Left colon (tissue), 2 donors: ENCODE measurements at places on chromosomes 16 and 17.

DNA sequence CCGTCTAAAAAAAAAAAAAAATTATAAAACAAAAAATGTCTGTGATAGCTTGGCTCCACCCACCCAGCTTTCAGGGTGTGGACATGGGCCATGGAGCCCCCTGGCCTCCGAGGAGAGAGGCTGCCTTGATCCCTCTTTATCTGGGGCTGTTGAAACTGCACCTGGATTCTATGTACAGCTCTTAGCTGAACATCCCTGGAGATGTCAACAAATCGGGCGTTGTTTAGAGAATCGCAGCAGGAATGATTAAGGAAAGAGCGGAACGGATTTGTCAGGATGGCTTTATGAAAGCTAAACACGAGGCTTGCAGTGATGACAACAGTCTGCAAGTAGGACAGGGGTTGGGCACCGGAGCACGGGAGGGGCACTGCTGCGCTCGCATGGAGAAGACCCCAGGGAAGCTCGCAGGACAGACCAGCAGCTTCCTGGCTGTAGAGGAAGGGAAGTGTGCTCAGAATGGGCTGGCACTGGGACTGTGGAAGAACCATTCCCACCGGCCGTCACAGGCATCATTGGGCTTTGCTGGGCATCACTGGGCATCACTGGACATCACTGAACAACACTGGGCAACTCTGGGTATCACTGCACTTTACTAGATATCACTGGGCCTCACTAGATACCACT is 195.8 kb upstream of the FOXF1 start:
- no peak for DNase-seq

DNA sequence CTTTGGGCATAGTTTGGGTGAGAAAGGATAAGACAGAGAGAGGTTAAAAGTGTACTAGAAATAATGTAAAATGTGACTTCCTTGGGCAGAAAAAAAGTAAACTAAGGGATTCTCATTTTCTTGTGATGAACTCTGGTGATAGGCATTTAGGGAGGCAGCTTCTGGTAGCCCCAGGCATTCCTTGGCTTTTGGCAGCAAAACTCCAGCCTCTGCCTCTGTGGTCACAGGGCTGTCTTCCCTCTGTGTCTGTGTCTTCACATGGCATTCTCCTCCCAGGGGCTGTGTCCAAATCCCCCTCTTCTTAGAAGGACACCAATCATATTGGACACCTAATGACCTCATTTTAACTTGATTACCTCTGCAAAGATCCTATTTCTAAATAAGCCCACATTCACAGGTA is 54.7 kb downstream of the HS3ST3B1 start:
- DNase-seq, result no peak

DNA sequence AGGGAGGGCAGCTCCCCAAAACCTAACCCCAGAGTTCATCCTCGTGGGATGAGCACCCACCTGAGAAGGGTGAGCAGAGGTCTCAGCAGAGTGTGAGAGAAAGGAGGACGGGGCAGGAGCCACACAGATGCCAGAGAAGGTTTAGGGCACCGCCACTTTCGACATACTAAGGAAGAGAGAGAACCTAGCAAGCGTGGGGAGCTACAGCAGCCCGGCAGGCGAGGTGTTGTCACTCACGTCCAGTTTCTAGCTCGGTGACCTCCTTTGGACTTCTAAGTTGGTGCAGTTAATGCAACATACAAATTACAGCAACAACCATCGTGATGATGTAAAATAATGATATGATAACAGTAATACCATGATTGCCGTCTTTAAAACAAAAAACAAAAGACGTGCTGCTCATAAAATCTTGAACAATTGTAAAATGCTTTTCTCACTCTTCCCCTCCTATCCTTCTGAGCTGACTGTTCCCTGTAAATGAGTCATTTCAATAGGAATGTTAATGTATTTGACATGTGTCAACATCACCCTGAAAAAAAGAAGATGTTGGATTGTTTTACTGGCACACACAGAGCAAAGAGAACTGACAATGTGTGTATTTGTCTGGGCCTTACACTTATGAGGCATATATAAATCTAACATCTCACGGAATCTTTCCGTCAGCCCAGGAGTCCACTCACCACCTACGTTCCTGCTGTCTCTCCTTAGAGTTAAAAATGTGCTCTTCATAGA is 158.2 kb upstream of the MAF start:
- no peak for DNase-seq

GRCh38 chr17:57338257-57338914 is 82.1 kb downstream of the MSI2 start:
- DNase-seq, result no peak

- peak; percentile 83 for DNase-seq
These were observed 12.8 kb downstream of the EVPL start for GRCh38 chr17:76014100-76014924.

GRCh38 chr17:57355090-57355859 is 99.0 kb downstream of the MSI2 start:
- DNase-seq, result no peak

GRCh38 chr16:51876934-51877333 is 670.0 kb downstream of the TOX3 start:
- DNase-seq, result no peak
